ENCODE measurements at places on chromosomes 6 and 20.
A peak's percentile ranks its signal among the peaks of the same experiment; 100 is the strongest.

- DNase-seq: no peak
Measured at GRCh38 chr6:82781620-82782204, 283.9 kb downstream of the UBE3D start.

GRCh38 chr6:135329851-135330803 lies 149.0 kb downstream of the MYB start:
- DNase-seq: no peak

- DNase-seq: no peak
Measured at GRCh38 chr20:45578231-45578630, 853 bp downstream of the WFDC8 start.

GRCh38 chr6:3455569-3456394 lies 1.1 kb downstream of the SLC22A23 start:
- DNase-seq: no peak

DNA sequence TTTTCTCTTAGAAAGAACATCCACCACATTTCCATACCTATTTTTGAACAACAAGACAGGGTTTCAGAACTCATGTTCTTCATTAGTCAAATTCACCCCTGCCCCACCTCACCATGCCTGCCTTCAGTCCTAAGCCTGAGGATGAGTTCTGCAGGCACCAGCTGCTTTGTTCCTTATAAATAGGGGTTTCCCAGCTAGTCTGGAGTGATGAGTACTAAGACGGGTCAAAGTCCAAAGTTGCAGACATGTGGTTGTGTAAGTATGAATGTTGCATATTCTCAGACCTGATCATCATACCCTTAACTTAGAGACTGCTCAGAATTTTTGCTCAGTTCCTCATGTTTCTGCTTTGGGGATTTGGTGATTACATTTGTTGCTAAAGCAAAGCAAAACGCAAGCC lies 257.7 kb upstream of the CDYL start:
- no peak for DNase-seq

- DNase-seq: peak; percentile 69
Measured at GRCh38 chr6:108592371-108593337, 31.9 kb downstream of the FOXO3 start.
